ENCODE measurements at places on chromosomes 11 and 22.

DNA sequence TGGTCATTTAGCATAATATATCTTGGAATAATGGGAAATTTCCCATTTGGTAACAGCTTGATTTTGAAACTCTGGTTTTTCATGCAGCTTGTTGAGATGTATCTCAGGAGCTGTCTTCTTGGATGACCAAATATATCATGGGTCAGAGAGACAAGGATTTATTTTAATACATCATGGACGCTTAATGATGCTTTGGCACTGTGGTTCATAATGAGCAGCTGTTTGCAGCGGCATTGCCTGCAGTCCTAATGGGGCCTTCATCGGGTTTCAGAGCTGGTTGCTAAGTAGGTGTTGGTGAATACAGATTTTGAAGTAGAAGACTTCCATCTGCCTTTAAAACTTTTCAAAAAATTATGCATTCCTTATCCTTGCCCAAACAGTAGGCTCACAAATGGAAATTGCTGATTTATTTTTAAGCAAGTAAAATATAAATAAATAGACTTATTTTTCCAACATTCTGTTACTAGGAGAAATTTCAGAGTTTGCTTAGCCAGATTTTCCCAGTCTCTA lies 389.5 kb upstream of the FAT3 start:
- no peak for DNase-seq

GRCh38 chr11:10975287-10975721 lies 117.5 kb upstream of the ZBED5 start:
- DNase-seq, result no peak

GRCh38 chr11:87739261-87739660 lies 436.0 kb downstream of the RAB38 start:
- DNase-seq, result no peak

DNA sequence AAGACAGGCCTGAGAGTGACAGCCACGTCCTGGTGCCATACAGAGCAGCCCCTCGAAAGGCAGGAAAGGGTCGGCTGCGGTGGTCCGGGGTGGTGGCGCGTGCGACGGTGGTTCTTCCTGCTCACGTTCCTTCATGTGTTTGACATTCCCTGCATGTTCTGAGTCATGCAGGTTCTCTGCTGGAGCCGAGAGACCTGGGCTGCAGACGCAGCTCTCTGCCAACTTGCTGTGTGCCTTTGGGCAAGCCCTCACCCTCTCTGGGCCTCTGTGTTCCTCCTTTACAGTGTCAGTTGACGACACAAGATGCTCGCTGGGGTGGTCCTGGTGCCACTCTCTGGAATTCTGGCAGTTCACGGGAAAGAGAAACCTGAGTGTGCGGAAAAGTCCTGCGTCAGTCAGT lies 12.0 kb downstream of the ARHGAP8 start:
- no peak for DNase-seq

- DNase-seq, result no peak
These were observed 9.3 kb downstream of the CD44 start for GRCh38 chr11:35148163-35148837.

GRCh38 chr11:64185175-64185692 lies 737 bp upstream of the STIP1 start:
- DNase-seq, result peak; percentile 85

DNA sequence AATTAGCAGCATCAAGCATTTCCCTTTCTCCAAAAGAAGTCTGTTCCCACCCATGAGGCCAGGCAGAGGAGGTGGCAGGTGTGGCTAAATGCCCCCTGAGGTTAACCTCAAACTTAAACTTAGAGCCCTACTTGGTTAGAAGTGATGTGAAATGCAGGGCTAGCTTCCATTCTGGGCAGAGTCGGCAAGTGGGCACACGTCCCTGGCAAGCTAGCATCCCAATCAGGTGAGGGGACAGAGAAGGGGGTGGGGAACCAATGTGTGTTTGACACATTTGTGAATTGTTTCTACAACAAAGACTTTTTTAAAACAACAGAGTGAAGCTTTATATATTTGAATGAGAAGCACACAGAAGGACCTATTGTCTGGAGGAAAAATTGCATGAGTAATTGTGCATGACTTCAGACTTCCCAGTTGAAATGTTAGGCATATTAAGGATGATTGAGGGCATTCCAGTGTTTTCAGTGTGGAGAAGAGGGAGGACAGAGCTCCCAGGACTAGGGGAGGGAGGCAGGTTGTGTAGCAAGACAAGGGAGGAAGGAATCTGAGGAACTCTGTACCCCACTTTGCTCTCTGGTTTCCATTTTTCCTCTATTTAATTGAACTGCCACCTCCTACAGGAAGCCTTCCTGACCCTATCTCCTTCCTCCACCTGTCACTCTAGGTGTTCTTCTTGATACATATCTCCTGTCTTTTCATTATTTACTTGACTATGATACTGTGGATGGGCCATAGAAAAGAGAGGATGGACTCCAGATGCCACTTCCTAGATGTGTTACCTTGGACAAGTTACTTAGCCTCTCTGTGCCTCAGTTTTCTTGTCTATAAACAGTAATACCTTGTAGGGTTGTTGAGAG lies 83.3 kb upstream of the PICALM start:
- DNase-seq, result no peak

DNA sequence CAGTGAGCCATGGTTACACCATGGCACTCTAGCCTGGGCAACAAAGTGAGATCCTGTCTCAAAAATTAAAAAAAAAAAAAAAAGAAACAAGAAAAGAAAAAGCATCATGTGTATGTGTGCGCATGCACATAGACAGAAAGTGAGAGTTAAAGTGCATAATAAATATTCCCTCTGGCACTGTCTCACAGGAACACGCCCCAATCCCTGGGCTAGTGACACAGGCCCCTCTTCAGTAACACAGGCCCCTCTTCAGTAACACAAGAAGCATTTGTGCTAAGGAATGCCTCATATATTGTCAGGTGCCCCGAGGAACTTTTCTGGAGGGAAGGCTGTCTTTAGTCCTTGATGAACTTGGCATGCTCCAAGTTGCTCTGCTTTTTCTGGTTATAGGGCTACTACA lies 57.5 kb downstream of the RPL27A start:
- no peak for DNase-seq

DNA sequence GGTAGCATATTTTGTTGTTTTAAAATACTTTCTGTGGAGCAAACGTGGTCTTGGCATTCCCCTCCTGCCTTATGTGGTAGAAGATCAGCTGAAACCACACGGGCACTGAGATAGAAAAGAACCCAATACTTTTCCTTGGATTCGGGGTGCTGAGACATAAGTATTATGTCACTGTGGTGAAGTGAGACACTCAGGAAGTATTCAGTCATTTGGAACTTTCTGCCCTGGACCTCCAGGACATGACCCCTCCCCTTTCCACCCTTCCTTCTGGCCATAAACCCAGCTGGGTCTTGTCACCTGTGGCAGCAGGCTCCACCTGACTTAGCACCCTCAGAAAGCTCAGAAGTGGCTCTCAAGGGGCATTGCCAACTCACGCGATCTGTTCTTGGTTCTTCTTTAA lies 123.4 kb downstream of the SWAP70 start:
- DNase-seq, result no peak

- DNase-seq, result no peak
These were observed 20.3 kb upstream of the FGF3 start for GRCh38 chr11:69839516-69839915.

GRCh38 chr11:106276859-106277436 lies 199.5 kb downstream of the AASDHPPT start:
- DNase-seq, result no peak

- no peak for DNase-seq
These were observed 21.3 kb downstream of the CAPRIN1 start for GRCh38 chr11:34072832-34073231.

DNA sequence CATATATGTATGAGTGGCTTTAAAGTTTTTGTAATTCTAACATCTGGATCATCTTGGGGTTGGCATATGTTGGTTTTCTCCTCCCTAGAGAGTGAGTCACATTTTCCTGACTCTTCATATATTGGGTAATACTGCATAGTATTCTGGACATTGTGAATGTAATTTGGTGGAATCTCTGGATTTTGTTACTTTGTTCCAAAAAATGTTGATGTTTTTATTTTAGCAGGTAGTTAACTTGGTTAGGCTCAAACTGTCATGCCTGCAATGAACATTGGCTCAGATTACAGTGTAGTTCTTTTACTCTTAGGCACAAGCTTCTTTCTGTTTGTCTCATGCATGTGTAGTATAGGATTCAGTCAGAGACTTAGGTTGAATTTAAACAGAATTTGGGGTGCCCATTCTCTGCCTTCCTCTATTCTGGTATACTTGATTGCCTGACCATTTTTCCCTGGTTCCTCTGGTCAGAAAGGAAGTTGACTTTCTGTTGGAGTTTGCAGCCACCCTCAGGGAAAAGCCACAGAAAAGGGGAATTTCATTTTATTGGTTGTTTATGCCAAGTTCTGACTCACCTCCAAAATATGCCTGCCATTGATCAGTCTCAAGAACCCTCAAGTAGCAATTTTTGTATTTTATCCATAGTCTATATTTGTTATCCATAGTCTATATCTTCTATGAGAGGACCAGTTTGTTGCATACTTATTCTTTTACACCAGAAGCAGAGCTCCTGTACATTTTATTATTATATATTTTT lies 151.7 kb downstream of the UVRAG start:
- DNase-seq, result no peak

- DNase-seq, result peak; percentile 89
These were observed 11.5 kb downstream of the YPEL4 start for GRCh38 chr11:57638005-57638781.

DNA sequence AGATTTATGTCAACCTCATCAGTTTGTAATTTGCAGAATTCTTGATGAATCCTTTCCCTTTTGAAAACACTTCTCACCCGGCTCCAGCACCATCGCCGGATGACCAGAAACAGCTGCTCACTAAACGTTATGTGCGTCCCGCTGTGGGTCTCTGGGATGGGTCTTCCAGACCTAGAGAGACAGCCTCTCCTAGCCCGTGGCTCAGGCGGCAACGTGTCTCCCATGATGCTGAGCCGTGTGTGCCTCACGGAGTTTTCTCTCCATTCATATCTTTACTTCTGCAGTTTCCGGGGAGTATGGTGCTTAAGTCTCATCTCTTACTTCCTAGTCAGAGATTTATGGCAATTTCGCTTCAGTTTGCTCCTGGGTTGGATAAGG lies 25.0 kb upstream of the ACR start:
- peak; percentile 21 for DNase-seq

- no peak for DNase-seq
These were observed 10.9 kb downstream of the USP2 start for GRCh38 chr11:119370486-119371046.

DNA sequence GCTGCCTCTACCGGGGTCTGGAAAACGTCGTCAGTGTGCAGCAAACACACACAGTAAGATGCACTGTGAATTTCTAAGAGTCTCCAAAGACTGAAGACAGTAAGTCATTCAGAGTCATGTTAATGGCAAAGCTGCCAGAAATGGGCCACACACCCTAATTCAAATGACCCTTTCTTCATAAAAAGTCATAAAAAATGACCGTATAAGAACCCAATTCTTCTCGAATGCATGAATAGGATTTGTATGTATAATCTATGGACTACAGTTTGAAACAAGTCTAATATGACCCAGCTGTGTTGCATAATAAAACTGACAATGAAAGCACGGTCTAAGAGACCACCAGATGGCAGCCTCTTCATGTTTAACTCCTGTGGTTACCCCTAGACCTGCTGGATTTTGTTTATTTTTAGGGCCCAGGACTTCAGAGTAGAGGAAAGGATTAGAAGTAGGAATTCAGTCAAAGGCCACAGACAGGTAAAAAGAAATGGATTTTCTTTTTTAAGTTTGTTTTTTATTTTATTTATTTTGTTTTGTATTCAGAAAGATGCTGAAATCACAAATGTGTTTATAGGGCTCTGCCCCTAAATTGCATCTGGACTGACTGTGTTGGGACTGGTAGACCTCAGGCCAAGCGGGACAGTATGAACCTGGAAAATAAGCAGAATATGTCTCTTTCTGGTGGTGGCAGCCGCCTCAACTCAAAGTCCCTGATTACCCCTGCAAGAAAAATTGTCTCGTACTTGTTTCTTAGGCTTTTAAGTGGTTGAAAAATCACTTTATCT lies 32.1 kb upstream of the SLC5A12 start:
- DNase-seq, result no peak

DNA sequence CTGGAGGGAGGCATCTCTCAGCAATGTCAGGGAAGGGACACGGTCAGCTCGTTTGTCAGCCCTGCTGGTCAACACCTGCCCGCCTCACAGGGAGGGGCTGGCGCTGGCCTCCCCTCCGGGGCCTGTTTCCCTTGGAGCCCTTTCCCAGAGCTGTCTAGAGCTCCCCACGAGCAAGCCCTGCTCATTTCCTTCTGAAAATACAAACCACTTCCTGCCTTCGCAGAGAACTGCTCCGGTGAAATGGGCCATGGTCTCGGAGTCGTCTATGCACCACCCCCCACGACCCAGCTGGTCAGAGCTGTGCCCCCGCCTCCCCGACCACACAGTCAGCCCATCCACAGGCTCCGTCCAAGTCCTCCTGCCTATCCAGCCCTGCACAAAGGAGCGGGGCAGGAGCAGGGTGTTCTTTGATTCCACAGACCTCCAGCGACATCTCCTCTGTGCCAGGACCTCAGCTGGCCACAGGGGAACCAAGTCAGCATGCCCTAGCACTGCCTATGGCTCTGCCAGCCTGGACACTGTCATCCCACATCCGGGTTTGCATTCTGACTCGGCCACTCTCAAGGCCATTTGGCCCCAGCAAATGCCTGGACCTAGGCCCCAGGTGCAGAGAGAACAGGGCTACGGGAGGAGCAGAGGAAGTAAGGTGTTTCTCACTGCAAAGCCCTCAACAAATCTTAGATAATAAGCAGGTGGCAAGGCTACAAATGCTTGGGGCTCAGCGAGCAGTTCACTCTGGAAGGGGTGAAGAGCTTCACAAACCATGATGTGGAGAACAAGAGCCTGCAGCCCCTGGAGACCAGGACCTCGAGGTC lies 82.1 kb upstream of the WNT11 start:
- DNase-seq, result no peak

DNA sequence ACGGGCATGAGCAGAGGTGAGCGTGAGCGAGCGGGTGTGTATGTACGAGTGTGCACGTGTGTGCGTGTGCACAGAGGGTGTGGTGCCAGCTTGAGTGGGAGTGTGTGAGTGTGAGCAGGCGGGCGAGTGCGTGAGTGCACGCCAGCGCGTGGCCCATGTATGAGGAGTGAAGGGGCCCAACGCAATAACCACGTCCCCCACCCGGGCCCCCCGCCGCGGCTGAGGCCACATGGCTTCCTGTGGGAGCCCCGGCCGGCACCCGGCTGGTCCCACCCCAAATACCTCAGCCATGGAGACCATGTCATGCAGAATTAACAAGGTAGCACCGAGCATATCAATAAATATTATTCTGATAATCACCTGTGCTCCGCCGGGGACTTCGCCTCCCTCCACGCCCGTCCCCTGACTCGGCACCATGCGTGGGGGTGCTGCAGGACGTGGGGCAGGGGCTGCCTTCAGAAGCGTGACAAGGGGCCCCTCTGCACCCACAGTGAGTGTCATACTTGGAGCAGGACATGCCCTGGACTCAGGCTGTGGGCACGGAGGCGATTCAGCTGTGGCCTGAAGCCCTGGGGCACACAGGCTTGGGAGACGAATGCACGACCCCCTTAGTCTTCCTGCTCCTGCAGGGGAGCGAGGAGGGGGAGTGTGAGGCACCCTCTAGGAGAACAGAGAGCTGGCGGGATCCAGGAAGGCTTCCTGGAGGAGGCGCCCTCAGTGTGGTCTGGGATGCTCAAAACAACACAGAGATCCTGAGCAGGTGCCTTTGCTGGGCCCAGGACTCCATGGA lies 5.6 kb upstream of the TRABD start:
- DNase-seq, result peak; percentile 52

Measured in RWPE2 (cell line).